ENCODE measurements at places on chromosomes 13 and 19. TPM values are rescaled to one million over a fixed set of nuclear protein-coding genes. Genes with fewer than 3 reads are reported as not detected.

The PNMA8C gene
- total RNA-seq: not detected

The FREM2 gene
- total RNA-seq: 0.19 TPM

The CTXN1 gene
- not detected for total RNA-seq

The MYO1F gene
- total RNA-seq: 21.5 TPM

The KIR3DL2 gene
- not detected for total RNA-seq

The EXOC3L2 gene
- total RNA-seq: 1.8 TPM

The PALM3 gene
- total RNA-seq: 16.2 TPM

The PEAK3 gene
- total RNA-seq: 0.42 TPM

The WDR62 gene
- total RNA-seq: 0.63 TPM

The NDUFA13 gene
- 161 TPM for total RNA-seq

The VN1R4 gene
- not detected for total RNA-seq

The ZNF737 gene
- 2.5 TPM for total RNA-seq

The SYNE4 gene
- total RNA-seq: 7.3 TPM

The YJEFN3 gene
- total RNA-seq: 2.2 TPM

The ADPRHL1 gene
- 1.2 TPM for total RNA-seq

The CPT1C gene
- total RNA-seq: 1.5 TPM

The CEACAM21 gene
- total RNA-seq: not detected

The PALM gene
- 6.3 TPM for total RNA-seq

DNA sequence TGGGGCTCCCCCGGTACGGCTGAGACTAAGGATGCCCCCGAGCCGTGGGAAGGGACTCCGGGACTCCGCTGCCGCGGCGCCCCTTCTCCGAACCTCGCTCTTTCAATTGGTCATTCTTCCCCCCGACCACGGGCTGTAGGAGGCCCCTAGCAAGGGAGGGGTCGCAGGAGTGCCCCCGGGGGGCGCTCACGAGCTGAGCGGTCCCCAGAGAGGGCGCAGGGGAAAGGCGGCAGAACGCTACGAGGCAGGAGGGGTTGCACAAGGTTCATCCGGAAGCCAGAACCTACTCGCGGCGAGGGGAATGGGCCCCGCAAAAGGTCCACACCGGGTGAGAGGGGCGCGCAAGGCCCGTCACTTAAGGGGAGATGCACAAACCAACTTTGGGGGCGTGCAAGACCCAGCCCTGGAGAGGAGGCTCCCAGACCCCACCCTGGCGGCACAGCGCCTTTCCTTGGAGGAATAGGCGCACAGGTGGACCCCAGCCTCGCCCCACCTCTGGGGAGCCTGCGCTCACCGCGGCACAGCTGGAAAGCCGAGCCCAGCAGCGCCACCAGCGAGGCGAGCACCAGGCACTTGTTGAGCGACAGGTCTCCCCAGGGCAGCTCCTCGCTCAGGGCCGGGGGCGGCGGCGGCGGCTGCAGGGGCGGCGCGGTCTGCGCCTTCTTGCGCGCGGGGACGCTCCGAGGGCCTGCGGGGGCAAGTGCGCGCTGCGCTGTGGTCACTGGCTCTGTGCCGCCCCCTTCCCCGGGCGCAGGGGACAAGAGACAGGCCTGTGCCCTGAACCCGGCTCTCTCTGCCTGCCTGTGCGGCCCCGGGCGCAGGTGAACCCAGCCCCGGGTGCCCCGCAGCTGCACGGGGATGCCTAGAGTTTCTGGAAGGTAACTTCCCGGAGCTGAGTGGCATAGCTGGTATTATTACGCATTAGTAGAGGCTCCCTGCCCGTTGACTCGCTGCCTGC is 2.8 kb downstream of the JSRP1 start:
- H3K27ac ChIP-seq: no peak overlapping the region
- no peaks in the 10 kb centered on the region for H3K4me1 ChIP-seq
- DNase-seq: no peak

DNA sequence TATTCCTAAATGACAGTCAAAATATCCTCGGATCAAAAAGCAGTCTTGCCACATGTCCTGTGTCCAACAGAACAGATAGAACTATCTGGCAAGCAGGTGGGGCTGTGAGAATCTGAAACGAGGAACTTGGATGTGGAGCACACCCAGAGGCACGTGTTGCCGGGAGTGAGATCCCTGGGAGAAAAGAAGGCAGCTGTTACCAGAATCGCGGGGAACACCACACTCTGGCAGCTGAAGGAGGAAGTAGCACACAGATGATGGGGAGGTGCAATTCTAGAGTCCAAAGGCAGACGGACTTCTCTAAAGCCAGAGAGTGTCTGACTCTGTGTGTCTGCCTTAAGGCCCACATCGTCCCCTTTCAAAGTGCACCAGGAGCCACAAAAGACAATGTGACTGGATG is 22.3 kb downstream of the SLC7A1 start:
- no peaks in the 10 kb centered on the region for H3K36me3 ChIP-seq
- H3K27ac ChIP-seq: no peak overlapping the region
- no peak overlapping the region for H3K4me3 ChIP-seq
- DNase-seq: no peak
- no peaks in the 10 kb centered on the region for H3K27me3 ChIP-seq

DNA sequence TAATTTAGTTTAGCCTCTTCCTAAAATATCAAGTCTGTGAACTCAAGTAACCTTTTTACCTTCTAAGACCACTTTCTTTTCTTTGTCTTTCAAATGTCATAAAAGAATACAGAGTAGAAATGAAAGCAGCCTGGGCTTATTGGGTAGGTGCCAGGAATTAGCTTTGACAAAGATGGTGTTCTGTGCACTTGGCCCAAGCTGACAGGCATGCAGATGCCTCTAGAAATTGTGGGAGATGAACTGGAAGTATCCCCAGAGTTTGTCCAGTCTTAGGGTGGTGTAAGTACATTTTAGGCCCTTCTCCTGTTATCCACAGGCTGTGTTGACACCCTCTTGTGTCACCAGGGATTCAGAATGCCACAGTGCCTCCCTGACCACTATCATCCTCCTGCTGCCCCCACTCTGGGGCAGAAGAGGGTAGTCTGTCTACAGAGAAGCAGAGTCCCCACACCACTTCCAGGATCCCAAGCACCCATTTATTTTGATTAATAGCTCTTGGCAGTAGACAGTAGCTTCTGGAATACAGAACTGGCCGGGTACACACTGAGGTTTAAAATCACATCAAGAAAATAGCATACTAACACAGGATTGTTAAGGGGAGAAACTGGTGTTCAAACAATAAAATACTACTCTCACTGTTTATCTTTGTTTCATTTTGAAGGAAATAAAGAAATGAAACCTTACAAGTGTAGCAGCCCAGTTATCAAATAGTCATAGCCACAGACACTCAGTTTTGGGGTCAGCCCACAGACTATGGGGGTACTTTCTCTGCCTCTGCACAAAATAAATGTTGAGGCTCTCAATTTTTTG is 343.2 kb downstream of the KCNRG start:
- DNase-seq: no peak
- H3K4me1 ChIP-seq: no peaks in the 10 kb centered on the region
- peak overlapping the region; percentile 69 for H3K27ac ChIP-seq
- no peaks in the 10 kb centered on the region for H3K27me3 ChIP-seq
- no peak overlapping the region for H3K4me3 ChIP-seq

GRCh38 chr13:58566176-58566575 is 934.6 kb downstream of the PCDH17 start:
- H3K27ac ChIP-seq: no peak overlapping the region
- no peaks in the 10 kb centered on the region for H3K36me3 ChIP-seq
- no peak for DNase-seq
- H3K4me1 ChIP-seq: no peaks in the 10 kb centered on the region

DNA sequence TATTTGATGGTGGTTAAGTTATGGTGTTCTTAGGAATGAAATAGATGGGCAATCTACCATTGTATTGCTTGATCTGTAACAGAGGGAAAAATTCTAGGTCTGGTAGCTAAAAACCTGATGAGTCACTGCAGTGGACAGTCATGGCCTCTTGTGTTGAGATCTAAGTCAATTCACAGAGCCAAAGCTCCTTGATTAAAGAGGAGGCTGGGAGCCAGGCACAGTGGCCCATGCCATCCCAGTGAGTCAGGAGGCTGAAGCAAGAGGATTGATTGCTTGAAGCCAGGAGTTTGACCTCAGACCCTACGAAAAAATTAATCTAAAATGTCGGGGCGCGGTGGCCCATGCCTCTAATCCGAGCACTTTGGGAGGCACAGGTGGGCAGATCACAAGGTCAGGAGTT is 67.1 kb upstream of the KPNA3 start:
- no peak for DNase-seq
- no peaks in the 10 kb centered on the region for H3K36me3 ChIP-seq
- no peaks in the 10 kb centered on the region for H3K27me3 ChIP-seq
- H3K4me1 ChIP-seq: peaks cover 22% of the 10 kb centered on the region

- peak overlapping the region; percentile 11 for H3K27ac ChIP-seq
- no peaks in the 10 kb centered on the region for H3K4me1 ChIP-seq
- no peaks in the 10 kb centered on the region for H3K36me3 ChIP-seq
- no peaks in the 10 kb centered on the region for H3K27me3 ChIP-seq
- no peak for DNase-seq
- no peak overlapping the region for H3K4me3 ChIP-seq
These were observed 80.5 kb downstream of the MBNL2 start for GRCh38 chr13:97302611-97303010.

DNA sequence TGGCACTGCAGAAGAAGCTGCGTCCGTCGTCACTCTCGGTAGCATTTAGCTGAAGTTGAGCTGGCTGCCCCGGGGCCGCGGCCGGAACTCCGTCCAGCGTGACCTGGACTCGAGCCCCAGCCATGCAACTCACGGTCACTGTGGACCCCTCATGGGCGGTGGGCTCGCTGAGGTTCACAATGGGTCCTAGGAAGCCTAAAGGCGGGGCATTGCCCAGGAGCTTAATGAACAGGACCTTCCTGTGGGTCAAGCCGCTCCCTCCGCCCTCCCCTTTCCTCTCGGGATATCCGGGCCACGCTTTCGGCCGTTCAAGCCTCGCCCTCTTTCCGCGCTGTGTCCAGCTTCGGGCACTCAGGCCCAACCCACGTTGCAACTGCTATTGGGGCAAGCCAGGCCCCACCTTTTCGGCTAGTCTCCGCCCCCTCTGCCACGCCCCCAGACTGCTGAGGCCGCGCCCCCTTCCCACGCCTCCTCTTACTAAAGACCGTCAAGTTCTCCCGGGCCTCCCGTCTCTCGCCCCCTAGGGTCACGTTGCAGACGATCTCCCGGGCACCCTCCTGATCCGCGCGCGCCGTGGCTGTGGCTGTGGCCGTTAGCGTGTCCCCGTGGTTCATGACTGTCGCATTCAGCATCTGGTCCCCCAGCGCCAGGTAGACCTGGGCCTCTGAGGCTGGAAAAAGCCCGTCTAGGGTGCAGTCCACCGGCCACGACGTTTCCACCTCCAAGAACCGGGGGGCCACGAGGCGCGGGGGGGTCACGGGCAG is 1.4 kb upstream of the RAVER1 start:
- H3K27ac ChIP-seq: peak overlapping the region; percentile 70
- H3K4me3 ChIP-seq: peak overlapping the region; percentile 91
- peaks cover 27% of the 10 kb centered on the region for H3K4me1 ChIP-seq
- peak; percentile 99 for DNase-seq
- no peaks in the 10 kb centered on the region for H3K27me3 ChIP-seq

- DNase-seq: no peak
- H3K4me1 ChIP-seq: no peaks in the 10 kb centered on the region
- H3K4me3 ChIP-seq: no peak overlapping the region
- H3K27ac ChIP-seq: no peak overlapping the region
These were observed 982.6 kb upstream of the ATXN8OS start for GRCh38 chr13:69124996-69125395.

- H3K4me3 ChIP-seq: no peak overlapping the region
- no peak overlapping the region for H3K27ac ChIP-seq
- DNase-seq: no peak
- H3K27me3 ChIP-seq: no peaks in the 10 kb centered on the region
These were observed 9.8 kb upstream of the CLN5 start for GRCh38 chr13:76982061-76982460.

DNA sequence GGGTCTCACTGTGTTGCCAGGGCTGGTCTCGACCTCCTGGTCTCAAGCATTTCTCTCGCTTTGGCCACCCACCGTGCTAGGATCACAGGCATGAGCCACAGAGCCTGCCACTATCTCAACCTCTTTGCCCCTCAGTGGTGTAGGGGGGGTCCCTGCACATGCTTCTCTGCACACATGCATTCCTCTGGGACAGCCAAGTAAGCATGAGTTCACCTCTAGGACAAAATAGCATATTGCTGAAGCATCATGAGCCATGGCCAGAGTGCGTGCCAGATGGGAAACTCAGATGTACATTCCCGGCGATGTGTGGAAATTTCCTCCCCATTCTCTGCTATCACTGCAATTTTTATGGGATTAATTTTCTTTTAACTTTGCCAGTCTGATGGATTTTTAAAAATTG is 23.1 kb downstream of the CHAF1A start:
- no peak for DNase-seq
- no peaks in the 10 kb centered on the region for H3K27me3 ChIP-seq
- H3K4me1 ChIP-seq: no peaks in the 10 kb centered on the region
- H3K36me3 ChIP-seq: no peaks in the 10 kb centered on the region
- no peak overlapping the region for H3K27ac ChIP-seq

DNA sequence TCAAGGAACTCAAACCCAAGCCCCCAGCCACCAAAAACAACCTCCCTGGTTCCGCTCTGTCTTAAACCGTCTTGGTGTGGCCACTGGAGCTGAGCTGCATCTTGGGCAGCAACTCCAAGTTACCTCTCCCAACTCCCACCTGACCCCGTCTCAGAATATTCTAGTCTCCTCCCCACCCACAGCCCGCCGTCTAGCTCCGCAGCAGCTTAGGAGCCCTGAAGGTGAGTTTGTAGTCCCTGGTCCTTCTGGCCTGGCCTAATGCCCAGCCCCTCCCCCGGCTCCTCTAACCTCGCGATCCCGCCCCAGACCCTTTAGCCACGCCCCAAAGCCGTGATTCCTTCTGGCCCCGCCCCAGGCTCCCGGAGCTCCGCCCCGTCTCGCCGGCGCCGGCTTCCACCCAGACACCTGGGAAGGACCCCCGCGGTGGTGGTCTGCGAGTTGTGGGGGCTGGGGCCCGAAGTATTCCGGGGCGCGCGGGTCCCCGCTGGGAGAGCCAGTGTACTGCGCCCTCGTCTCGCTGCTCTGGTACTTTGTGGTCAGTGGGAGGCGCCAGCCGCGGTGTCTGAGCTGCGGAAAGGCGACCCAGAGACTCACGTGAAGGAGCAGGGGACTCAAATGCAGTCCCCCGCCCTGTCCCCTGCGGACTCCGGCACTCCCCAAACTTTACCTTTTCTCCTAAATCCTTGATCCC is 2.5 kb upstream of the LHB start:
- no peak overlapping the region for H3K27ac ChIP-seq
- DNase-seq: peak; percentile 77
- H3K4me1 ChIP-seq: no peaks in the 10 kb centered on the region
- peak overlapping the region; percentile 11 for H3K4me3 ChIP-seq
- H3K36me3 ChIP-seq: no peaks in the 10 kb centered on the region

- H3K4me1 ChIP-seq: no peaks in the 10 kb centered on the region
- H3K4me3 ChIP-seq: no peak overlapping the region
- no peaks in the 10 kb centered on the region for H3K27me3 ChIP-seq
- no peak for DNase-seq
These were observed 119.7 kb downstream of the FRY start for GRCh38 chr13:32151240-32151639.

GRCh38 chr13:76830805-76831204 is 55.4 kb downstream of the KCTD12 start:
- no peak for DNase-seq
- H3K27ac ChIP-seq: no peak overlapping the region
- H3K4me3 ChIP-seq: no peak overlapping the region
- H3K27me3 ChIP-seq: no peaks in the 10 kb centered on the region
- H3K4me1 ChIP-seq: no peaks in the 10 kb centered on the region

- no peak overlapping the region for H3K27ac ChIP-seq
- H3K27me3 ChIP-seq: no peaks in the 10 kb centered on the region
- peak; percentile 89 for DNase-seq
- peaks cover 5% of the 10 kb centered on the region for H3K4me1 ChIP-seq
- H3K4me3 ChIP-seq: no peak overlapping the region
These were observed 11.1 kb upstream of the ARRDC2 start for GRCh38 chr19:17996826-17997316.

GRCh38 chr13:102402290-102402689 is 442 bp upstream of the FGF14 start:
- peak; percentile 58 for DNase-seq
- H3K4me1 ChIP-seq: no peaks in the 10 kb centered on the region
- H3K27me3 ChIP-seq: no peaks in the 10 kb centered on the region
- H3K27ac ChIP-seq: no peak overlapping the region
- H3K4me3 ChIP-seq: peak overlapping the region; percentile 21
- no peaks in the 10 kb centered on the region for H3K36me3 ChIP-seq

Measured in right lobe of liver (tissue), 6 donors.